ENCODE measurements at places on chromosomes 4 and X. TPM values are rescaled to one million over a fixed set of nuclear protein-coding genes. Genes with fewer than 3 reads are reported as not detected.

DNA sequence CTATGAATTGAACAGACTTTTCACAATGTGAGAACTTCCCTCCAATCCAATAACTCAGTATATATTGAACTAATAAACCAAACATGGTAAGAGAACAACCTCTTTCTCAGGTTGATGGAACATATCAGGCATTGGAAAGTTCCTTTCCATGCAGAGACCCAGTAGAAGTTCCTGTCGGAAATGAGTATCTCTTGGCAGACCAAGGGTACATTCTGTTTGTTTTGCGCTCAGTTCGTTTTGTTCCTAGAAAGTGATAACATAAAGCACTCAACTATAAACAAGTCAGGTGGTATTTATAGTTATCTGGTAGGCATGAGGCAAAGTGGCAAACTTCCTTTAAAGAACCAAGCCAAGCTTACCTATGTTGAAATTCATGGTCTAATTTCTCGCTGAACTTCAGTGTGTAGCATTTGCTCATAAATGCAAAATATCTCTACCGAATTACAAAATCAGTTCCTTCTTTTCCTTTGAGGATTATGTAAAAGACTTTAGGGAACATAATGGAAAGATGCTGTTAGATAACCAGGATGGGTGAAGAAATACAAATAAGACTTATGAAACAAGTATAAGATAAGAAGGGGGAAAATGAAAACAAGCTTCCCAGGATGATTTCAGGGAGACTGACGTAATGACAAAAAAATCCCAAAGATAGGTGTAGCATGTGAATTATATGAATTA lies 120.3 kb downstream of the ARHGAP24 start:
- DNase-seq: no peak

GRCh38 chr4:37236165-37236564 lies 8.4 kb upstream of the NWD2 start:
- DNase-seq: no peak

GRCh38 chr4:10089346-10089745 lies 27.3 kb downstream of the WDR1 start:
- DNase-seq: no peak

DNA sequence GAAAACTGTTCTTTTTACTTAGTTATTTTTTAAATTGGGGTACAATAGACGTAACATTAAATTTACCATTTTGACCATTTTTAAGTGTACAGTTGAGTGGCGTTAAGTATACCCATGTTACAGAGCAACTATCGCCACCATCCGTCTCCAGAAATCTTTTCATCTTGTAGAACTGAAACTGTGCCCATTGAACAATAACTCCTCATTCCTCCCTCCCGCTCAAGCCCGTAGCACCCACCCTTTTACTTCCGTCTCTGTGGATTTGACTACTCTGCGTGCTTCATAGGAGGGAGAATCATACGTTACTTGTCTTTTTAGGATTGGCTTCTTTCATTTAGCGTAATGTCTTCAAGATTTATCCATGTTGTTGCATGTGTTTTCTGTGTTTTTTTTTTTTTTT lies 55.3 kb downstream of the TMEM131L start:
- no peak for DNase-seq

DNA sequence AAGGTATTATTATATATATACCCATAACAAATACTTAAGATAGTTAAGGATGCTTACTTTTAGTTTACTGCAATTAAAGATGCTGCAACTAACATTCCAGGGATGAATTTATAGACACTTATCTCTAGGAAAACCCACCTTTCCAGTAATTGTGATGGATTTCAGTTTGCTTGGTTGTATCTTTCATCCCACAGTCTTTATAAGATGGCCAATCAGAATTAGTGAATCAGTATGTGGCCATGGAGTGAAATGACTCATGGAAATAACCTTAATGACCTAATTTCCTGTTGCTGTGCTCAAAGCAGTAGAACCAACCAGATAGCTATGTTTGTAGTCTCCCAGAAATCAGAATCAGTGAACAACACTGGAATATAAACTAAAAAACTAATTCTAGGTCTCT lies 26.4 kb downstream of the MOSPD2 start:
- DNase-seq: no peak

DNA sequence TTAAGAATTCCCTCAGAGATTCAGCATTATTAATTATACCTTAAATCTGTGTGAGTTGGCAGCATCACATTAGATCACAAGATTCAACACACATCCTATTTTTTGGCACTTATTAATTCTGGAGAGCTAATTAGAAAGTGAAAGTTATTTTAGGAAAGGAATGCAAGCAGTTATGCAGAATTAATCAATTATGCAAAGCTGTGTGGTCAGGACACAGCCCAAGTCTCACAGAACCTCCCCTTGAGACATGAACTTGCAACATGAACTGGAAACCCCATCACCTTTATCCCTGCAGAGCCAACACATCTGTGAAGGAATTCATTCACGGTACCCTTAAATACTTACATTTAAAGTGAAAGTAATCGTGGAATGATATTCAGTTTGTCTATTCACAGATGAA lies 80.5 kb downstream of the TSPAN5 start:
- no peak for DNase-seq

GRCh38 chr4:171024720-171025303 lies 788.4 kb upstream of the GALNTL6 start:
- no peak for DNase-seq

DNA sequence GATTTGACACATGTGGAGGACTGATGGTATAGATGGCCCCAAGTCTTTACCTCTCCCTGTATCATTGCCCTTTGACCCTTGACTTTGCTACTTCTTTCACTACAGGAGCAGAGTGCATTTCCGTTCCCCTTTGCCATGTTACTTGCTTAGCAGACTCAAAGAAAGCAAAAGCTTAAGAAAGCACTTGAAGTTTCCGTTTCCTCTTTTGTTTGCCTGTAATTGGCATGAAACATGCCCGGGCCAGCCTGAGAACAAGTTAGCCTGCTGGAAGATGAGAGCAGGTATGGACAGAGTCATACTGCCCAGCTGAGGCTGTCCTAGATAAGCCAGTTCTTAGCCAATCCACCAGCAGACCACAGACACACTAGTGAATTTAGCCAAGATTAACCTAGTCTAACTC lies 206.0 kb downstream of the BCOR start:
- no peak for DNase-seq

- DNase-seq: no peak
Measured at GRCh38 chr4:80452768-80453167, 117.2 kb downstream of the CFAP299 start.

- no peak for DNase-seq
Measured at GRCh38 chr4:47468706-47469365, 5.3 kb upstream of the COMMD8 start.

DNA sequence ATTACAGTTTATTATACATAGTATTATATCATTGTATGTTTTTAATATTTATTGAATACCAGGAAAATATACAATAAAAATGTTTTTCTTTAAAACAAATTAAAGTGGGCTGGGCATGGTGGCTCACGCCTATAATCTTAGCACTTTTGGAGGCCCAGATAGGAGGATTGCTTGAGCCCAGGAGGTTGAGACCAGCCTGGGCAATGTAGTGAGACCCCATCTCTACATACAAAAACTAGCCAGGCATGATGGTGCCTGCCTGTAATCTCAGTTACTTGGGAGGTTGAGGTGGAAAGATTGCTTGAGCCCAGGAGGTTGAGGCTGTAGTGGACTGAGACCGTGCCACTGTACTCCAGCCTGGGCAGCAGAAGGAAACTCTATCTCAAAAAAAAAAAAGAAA lies 38.3 kb upstream of the PDS5A start:
- no peak for DNase-seq

GRCh38 chr4:84312426-84313012 lies 186.6 kb downstream of the NKX6-1 start:
- DNase-seq: no peak

- no peak for DNase-seq
Measured at GRCh38 chrX:10404436-10404835, 215.9 kb downstream of the MID1 start.

DNA sequence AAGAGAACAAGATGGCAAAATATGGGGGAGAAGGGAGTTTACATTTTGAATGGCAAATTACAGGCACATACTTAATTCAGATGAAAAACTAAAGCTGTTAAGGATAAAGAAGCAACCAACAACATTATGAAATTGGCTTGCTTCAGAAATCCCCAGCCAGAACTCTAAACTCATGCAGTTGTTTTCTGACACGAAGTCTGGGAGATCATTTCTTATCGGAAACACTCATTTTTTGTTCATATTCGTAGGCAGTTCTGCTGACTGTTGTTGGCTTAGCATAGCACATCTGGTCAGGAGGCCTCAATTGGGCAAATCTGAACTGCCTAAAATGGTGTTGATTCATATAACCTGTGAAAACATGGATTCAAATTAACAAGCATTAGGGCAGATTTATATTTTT lies 33.0 kb upstream of the ARHGAP6 start:
- DNase-seq: no peak

DNA sequence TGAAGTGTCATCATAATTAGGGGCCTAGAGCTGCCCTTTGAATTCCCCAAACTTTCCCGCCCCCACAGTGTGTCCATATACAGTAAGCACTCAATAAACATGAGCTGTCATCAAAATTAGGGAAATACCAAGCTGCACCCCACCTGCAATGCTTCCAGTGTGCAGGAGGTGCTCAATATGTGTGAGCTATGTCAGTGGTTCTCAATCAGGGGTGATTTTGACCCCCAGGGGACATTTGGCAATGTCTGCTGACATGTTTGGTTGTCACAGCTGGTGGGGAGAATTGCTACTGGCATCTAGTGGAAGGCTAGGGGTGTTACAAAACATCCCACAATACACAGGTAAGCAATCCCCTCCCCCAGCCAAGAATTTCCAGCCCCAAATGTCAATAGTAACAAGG lies 748 bp downstream of the CFP start:
- no peak for DNase-seq

DNA sequence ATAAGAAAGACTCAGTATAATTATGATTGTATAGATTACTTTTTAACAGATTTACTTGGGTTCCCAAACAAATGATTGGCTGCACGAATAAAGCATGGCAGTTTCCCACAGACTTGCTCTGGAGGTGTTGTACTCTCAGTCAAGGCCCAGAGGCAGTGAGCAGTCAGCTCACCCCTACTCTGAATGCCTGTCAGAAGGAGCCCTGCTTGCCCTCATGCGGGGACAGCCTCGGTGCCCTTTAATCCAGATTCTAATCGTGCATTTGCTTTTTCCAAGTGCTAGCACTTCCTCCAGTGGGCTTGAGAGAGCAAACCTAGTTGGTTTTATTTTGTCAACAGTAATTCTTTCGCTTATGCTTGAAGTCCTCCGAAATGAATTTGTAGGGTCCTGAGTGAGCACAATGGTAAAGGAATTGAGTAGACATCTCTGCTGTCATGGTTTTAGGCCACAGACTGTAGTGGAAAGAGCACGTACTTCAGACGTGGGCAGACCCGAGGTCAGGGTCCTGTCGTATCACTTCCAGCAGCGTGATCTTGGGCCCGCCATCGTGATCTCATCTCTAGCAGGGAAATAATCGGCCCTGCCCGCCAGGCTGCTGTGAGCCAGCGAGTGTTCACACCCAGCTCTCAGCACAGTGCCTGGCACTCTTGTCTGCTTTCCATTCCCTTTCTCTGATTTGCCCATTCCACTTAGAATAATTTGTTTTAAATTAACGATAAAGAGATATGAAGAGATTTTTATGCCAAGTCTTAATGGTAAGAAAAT lies 48.3 kb downstream of the GRK4 start:
- no peak for DNase-seq

DNA sequence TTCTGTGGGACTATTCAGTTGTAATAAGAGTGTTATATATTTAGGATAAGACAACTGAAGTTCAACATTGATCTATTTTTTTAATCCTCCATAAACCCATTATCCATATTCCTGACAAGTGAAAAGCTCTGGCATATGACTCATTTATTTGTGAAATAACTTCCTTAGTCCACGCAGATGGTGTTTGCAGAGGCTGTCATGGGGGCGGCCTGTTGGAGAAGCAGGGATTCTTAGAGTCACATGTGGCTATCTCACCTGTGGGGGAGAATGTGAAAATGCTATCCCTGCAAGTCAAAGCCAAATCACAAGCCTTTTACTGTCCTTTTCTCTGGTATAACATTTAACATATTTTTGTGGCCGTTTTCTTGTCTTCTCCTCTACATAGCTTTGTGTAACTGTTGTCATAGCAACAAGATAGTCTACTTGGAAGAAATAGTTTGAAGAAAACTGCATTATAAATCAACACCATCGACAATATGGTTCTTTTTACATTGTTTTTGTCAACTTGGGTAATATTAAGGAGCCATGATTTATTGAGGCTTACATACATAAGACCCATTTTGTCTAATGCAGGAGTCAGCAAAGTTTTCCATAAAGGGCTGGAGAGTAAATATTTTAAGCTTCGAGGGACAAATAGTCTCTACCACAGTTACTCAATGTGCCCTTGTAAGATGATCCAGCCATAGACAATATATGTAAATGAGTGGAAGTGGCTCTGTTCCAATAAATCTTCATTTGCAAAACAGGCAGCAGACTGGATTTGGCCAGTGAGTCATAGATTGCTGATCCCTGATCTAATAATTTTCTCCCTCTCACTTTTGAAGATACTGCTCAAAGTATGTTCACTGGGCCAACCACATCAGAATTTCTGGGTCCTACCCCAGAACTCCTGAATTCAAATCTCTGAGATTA lies 395.0 kb downstream of the DTHD1 start:
- no peak for DNase-seq

- DNase-seq: no peak
Measured at GRCh38 chr4:133597251-133597650, 448.2 kb downstream of the PCDH10 start.

DNA sequence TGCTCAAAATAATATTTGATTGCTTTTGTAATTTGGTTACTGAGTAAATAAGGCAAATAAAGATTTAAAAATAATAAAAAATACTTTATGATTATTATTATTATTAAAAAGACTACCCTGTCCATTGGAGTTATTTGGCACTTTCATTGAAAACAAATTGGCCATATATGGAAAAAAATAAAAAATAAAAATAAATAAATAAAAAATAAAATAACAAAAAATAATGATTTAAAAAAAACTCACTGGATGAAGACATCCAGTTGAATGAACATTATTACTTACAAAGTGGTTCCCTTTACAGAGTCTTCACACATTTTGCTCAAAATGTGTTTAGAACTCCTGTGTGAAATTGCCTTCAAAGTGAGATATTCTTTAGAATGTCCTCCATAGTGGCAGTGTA lies 141.3 kb upstream of the ANXA3 start:
- no peak for DNase-seq

DNA sequence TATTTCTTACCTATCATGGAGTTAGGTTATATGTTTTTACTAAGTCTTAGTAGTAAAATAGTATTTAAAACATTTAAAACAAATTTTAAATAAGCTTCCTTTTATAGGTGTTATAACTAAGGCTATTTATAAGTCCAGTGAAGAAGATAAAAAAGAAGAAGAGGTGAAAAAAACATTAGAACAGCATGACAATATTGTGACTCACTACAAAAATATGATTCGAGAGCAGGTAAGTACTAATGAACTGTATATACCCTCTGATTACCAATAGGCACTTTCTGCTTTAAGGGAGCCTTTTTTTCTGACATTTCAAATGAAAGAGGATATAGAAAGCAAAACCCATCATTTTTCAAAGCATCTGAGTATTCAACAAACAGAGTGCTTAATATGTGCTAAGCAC lies 76.6 kb downstream of the USO1 start:
- no peak for DNase-seq

The REELD1 gene
- total RNA-seq: 0.16 TPM

The NUP62CL gene
- total RNA-seq: 8.1 TPM

The NR3C2 gene
- total RNA-seq: 6.0 TPM

The JADE3 gene
- total RNA-seq: 1.9 TPM

The NSG1 gene
- 0.25 TPM for total RNA-seq

The UGT2B17 gene
- total RNA-seq: not detected

The MAMLD1 gene
- total RNA-seq: 2.7 TPM

The HELT gene
- not detected for total RNA-seq

The PITX2 gene
- not detected for total RNA-seq

The SULT1B1 gene
- total RNA-seq: 3.2 TPM

The GLRA2 gene
- total RNA-seq: not detected

The YIPF6 gene
- total RNA-seq: 30.6 TPM

The PABPC5 gene
- total RNA-seq: not detected

Measured in activated naive CD4-positive, alpha-beta T cell treated with anti-CD3 and anti-CD28 coated beads, Interleukin-2, amount 50 U/mL, for 72 hours (primary cell).